ENCODE measurements at places on chromosomes 7 and 10.

GRCh38 chr10:112983444-112984056 lies 33.5 kb downstream of the TCF7L2 start:
- no peak for DNase-seq

DNA sequence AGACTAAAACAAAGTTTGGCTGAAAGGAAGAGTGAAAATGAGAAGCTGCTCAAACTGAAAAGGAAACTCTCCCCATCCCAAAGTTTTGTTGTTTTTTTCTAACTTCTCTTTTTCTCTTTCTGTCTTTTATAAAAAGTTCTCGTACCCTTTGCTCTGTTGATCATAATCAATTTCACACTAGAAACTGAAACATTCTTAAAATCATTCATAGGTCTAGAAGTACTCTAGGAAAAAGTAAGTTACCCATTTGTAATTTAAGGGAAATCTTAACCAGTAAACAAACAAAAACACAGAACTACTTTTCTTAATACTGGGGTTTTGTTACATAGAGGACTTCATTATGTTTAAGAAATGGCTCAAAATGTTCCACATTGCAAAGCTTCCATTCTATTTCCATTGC lies 339.8 kb downstream of the SEMA3D start:
- DNase-seq = no peak

DNA sequence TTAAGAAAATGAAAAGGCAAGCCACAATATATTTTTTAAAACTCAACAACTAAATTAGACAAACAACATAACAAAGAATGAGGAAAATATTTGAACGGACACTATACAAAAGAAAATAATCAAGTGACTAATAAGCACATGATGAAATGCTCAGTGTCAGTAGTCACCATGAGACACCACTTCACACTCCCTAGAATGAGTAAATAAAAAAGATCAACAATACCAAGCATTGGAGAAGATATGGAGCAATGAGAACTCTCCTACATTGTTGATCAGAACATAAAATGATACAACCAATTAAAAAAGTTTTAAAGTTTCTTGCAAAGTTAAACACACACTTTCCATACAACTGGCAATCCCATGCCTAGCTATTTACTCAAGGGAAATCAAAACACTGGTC lies 222.2 kb downstream of the C7orf25 start:
- peak; percentile 49 for DNase-seq

GRCh38 chr7:133313575-133313974 lies 60.7 kb downstream of the EXOC4 start:
- no peak for DNase-seq

DNA sequence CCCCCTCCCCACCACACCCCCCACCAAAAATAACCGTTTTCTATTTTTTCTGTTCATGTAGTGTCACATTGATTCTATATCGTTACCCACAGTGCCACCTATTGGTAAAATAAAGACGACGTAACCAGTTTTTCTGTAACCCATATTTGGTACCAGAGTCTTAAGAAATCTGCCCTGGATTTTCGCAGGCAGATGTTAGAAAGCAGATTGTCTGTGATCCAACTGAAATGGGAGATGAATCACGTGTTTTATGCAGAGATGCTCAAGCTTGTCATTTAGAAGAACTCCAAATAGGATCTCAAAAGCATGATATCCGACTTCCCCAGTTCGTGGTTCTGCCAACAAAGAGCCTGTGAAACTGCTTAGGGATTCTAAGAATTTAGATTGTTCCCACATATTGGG lies 261.1 kb upstream of the CSTF2T start:
- peak; percentile 74 for DNase-seq

DNA sequence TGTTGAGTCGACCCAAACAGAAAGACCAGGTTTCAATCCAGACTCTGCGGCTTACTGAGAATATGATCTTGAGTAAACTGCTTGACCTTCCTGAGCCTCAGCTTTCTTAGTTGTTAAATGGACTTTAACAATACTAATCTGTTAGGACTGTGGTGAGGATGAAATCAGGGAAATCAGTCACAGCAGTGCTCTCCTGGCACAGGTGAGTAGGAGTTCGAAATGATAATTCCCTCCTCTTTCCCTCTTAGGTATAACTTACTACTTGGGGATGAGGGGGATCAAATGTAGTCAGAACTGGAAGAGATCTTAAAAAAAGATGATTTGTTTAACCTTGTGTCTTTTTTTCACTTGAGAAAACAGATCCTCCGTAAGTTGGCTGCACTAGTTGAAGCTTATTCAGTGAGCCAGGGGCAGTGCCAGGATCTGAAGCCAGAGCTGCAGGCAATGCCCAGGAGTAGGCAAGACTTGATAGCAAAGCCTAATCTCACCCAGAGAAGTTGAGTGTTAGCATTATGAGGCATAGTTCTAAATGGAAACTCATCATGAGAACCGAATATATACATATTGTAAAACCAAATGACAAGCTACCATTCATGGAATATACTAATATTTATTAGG lies 1.8 kb upstream of the MAGI2 start:
- no peak for DNase-seq

GRCh38 chr7:81410471-81411117 lies 359.3 kb downstream of the HGF start:
- no peak for DNase-seq

DNA sequence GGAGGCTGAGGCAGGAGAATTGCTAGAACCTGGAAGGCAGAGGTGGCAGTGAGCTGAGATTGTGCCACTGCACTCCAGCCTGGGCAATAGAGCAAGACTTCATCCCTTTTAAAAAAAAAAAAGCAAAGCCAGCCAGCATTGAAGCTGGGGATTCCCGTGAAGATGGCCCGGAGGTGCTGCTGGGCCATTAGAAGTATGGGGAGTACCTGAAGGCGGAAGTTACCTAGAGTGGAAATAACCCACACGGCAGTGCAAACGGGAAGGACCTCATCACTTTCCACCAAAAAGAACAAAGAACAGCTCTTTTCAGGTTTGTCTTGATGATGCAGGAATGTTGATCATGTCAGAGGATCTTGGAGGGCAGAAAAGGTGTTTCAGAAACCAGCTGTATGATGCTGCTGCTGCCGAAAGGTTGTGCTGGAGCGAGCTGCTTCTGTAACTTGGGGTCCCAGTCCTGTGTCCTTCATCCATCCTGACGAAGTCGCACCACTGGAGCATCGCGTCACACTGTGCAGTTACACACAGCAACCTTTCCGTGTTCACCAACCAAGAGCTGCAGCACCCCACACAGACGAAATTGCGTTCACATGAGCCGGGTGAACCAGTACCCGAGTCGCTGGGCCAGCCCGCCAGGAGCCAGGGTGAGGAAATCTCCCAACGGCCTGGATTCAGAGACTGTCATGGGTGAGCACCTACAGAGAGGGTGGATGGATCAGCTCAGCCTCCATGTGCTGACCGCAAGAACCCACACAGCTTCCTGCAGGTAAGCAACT lies 8.2 kb downstream of the ZFAND2A start:
- no peak for DNase-seq

- DNase-seq = no peak
These were observed 17.2 kb upstream of the PRSS58 start for GRCh38 chr7:142275028-142275427.

DNA sequence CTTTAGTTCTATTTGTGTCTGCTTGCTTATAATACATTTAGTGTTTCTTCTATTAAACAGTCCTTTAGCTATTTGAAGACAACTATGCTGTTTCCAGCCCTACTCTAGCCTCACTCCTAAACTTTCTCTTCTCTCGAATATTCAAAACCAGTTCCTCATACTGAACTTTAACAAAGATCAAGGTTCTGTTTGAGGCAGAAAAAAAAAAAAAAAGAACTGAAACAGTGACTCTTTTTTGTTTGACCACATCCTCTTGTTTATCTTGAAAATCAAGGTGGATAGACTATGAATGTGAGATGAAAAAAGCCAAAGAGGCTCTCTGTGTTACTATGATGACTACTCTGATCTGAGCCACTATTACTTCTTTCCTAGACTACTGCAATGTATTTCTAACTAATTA lies 154.3 kb downstream of the ZNF365 start:
- DNase-seq = no peak

- peak; percentile 54 for DNase-seq
These were observed 599.6 kb upstream of the GHITM start for GRCh38 chr10:83539528-83540308.

DNA sequence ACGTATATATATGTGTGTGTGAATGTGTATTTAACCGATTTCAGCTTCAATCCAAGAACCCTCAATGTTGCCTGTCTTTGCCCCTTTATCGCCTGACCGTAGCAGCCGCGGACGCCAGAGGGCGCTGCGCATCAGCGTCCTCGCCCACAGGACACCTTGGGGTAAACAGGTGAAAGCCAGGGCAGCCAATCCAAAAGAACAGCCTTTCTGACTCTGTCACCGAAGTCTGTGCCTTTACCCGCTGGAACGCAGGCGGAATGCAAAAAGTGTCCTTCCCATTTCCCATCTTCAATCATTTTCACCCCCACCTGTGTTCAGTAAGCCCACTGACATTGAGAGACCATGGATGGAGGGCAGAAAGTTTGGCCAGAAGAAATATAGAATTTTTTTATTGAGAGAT lies 3.6 kb downstream of the NXPH1 start:
- peak; percentile 94 for DNase-seq

GRCh38 chr10:80344912-80345311 lies 11.6 kb downstream of the DYDC1 start:
- no peak for DNase-seq

- no peak for DNase-seq
These were observed 28.4 kb upstream of the RET start for GRCh38 chr10:43048301-43049051.

DNA sequence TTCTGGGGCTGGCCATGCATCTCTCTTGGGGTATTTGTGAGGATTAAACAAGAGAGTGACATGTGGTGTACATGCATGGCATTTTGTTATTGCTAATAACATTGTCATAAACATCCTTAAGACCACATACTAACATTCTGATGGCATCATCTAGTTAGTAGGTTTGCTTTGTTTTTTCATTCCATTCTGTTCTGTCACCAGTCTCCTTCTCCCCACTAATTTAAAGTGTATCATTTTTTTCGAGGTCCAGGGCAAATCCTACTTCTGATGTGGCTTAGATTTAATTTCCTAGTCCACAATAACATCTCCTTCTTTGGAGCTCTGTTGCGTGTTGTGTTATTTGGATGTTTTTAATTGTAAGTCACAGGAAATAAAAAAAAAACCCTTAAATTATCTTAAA lies 248.1 kb downstream of the LRMDA start:
- DNase-seq = no peak

GRCh38 chr10:43218206-43218950 lies 48.5 kb downstream of the RASGEF1A start:
- no peak for DNase-seq

GRCh38 chr10:25725917-25726716 lies 207.9 kb upstream of the MYO3A start:
- DNase-seq = peak; percentile 76

DNA sequence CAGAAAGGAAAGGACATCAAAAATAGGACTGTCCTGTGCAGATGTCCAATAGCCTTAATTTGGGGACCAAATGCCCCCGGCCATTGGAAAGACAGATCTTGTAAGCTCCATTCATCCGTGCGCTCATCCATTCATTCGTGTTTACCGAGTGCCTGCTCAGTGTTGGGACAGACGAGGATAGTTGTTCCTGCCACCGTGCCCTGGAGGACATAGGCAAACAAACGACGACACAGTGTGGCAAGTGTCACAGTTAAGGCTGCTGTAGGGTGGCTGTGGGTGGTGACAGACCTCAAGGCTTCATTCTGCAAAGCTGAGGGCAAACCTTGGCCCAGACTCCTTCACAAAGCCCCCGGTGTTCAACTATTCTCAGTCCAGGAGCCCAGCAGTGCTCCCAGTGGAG lies 27.6 kb downstream of the MKI67 start:
- peak; percentile 57 for DNase-seq

DNA sequence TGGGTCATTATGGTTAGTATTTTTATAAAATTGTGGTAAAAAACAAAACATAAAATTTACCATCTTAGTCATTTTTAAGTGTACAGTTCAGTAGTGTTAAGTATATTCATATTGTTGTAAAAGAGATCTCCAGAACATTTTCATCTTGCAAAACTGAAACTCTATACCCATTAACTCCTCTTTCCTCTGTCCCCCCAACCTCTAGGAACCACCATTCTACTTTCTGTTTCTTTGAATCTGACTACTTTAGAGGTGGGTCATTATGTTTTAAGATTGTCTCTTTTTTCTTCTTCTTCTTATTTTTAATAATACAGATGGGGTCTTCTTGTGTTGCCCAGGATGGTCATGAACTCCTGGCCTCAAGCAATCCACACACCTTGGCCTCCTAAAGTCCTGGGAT lies 84.1 kb downstream of the DOCK4 start:
- no peak for DNase-seq

DNA sequence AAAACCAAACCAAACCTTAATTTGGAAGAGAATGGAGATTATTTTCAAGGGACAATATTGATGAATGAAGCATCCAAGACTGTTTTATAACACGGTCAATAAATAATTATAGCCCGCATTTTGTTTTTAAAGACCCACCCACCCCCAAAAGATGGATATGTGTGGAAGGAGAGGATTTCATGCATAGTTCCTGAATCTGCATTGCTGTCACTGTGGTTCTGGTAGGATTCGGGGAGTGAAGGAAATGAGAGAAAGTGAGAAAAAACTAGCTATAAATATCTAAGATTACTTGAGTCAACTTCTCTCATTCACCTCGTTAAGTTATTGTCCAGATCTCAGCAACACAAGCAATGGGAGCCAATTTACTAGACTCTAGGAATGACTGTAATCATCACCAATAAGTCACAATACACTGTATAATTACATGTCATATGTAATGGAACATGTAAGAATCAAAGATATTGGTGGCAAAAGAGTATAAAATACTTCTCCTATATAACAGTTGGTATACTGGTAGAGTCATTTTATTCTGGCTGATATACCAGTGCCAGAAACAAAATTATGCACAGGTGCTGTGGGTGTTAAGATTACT lies 30.2 kb downstream of the NAMPT start:
- DNase-seq = no peak

GRCh38 chr10:271201-271600 lies 135.9 kb downstream of the ZMYND11 start:
- no peak for DNase-seq

GRCh38 chr7:107007007-107007891 lies 37.3 kb upstream of the PRKAR2B start:
- no peak for DNase-seq

DNA sequence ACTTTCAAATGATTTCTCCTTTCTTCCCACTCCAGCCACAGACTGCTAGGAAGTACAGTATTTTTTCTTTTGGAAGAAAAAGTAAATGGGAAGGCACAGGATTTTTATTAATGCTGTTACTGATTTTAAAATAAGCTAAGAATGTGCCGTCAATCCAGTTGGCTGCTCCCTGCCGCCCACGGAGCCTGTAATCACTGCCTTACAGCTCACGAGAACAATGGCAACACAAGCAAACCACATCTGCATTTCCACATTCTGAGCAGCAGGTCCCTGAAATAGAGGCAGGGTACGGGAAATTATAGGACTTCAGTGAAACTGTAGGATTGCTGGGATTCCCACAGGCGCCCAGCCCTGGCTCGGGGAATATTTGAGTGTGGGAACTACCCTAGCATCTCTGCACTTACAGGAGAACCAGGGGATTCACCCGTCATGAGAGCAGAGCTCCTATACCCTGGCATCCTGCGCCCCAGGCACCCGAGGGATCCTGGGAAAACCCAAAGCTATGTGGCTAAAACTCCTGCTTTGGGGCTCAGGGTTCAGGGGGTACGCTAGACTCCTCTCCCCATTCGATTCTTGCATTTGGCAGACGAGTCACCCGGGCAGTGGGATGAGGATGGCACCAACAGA lies 72.9 kb upstream of the TNS3 start:
- no peak for DNase-seq

GRCh38 chr7:46989247-46989646 lies 592.7 kb downstream of the TNS3 start:
- no peak for DNase-seq
